ENCODE measurements at places on chromosomes 4 and X.

DNA sequence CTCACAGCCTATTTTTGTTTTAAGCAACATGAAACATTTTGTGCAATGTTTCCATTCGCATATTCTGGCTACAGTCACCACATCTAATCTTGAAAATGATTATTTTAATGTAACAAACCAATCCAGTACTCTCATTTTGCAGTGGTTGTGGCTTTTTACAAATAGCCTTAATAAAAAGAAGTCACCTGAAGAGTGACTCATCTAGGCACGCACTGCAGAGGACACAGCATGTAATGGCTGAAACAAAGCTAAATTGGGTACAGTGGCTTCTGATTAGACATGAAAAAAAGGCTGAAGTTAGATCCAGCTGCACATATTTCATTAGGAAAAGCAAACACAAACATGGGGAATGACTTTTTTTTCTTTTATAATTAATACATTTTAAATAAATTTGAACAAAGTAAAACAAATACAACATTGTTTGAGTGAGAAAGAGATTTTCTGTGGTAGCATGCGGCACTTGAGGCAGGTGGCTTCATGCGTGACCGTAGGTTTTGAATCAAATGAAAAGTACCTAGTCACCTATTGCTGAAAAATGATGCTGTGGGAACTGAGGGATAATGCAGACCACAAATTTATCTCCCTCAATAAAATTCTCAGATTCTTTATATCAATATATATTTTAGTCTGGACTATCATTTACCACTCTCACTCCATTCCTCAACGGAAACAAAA, 240.8 kb upstream of the DDX53 start:
- DNase-seq, result no peak

DNA sequence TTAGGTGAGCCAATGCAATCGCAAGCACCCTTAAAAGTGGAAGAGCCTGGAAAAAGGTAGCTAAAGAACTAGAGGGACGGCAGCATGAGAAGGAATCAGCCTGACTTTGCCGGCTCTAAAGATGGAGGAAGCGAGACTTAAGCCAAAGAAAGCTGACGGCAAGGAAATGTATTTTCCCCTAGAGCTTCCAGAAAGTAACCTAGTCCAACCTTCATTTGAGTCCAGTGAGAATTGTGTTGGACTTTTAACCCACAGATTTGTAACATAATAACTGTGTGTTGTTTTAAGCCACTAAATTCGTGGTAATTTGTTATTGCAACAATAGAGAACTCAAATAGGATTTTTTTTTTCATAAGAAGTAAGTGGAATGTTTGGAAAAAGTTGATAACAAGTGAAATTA, 212.7 kb upstream of the C1QTNF7 start:
- no peak for DNase-seq

DNA sequence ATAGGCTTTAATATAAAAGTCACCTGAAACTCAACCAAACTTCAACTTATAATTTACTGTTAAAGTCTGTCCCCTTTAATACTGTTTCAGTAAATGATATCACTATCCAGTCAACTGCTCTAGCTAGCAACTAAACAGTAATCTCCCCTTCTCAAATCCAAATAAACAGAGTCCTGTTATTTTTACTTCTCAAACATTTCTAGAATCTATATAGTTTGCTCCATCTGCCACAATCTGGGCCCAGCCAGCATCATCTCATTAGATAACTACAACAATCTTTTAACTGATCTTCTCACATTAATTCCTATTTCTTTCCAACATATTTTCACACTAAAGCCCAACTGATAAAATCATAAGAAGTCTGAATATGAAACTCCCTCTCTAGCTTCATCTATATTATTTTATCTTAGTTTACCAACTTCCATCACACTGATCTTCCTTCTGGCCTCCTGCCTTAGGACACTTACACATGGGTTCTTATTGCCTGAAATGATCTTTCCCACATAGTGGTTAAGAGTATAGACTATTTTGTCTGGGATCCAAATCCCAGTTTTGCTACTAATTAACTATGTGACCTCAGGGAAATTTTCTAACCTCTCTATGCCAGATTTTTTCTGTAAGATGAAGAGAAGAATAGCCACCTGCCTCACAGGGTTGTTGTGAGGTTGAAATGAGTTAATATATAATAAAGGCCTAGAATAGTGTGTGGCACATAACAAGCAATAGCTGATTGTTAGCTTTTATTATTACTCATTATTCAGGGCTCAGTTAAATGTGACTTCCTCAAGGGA, 18.6 kb downstream of the TBCK start:
- DNase-seq, result no peak

- DNase-seq, result no peak
Observed at GRCh38 chrX:102580891-102581290, 18.4 kb upstream of the ARMCX5 start.

- DNase-seq, result no peak
Observed at GRCh38 chr4:117941611-117942010, 92.7 kb upstream of the NDST3 start.

GRCh38 chr4:4780729-4781244, 78.7 kb upstream of the MSX1 start:
- no peak for DNase-seq

DNA sequence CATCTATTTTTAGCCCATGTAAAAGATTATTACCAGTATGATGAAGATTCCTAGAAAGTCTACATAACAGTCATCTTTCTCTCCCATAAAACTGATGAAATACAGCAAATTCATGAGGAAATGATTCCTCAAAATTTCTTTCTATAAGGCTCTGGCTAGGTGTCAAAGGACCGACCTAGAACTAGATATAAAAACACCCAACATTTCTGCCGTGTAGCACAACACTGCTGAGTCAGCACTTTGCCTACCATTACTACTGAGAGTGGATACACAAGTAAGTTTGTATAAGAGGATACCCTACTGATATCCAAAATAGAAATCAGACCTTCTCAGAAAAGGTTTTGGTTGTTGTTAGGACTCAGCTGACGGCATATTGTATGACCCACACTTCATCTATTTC, 24.7 kb downstream of the TMEM47 start:
- DNase-seq, result no peak

DNA sequence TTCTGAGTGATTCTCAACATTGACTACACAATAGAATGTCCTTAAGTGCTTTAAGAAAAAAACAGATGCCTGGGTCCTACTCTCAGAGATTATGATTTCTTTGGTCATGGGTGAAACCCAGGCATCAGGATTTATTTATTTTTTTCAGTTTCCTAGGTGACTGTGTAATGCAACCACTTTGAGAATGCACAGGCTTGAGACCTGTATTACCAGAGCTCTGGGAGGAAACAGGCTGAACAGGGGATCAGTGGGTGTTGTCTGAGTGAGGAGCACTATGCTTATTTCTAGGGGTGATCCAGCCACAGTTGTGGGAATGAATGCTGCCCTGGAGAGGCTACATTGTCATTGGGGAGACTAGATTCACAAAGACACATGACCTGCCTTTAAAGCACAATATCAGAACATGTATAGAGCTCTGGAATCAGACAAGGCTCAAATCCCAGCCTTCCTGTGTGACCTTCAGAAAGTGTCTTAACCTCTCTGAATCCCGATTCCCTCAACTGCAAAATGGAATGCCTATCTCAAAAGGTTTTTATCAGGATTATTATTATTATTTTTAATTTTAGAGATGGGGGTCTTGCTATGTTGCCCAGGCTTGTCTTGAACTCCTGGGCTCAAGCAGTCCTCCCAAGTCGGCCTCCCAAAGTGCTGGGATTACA, 61.6 kb upstream of the PRPS1 start:
- DNase-seq, result no peak

DNA sequence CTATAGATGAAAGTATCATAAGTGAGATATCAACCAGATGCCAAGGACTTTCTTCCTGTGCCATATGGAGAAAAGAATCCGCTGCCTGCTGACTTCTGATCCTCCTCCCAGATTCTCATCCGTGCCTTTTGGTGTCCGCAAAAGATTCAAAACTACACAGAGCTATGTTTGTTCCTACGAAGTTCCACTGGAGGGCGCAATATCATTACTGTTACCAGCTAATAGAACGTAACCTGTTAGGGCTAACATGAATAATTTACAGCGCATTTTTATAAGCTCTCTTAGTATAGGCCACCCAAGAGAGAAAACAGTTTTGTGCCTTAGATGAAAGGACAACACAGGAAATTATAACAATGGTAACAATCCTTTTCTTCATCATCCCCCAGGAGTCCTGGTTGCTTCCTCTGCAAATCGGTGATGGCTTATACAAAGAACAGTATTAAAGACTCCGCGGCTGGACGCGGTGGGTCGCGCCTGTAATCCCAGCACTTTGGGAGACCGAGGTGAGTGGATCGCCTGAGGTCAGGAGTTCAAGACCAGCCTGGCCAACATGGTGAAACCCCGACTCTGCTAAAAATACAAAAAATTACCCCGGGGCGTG, 22.8 kb upstream of the CENPVL3 start:
- peak; percentile 8 for DNase-seq

- no peak for DNase-seq
Observed at GRCh38 chr4:40281913-40282312, 53.2 kb upstream of the CHRNA9 start.

DNA sequence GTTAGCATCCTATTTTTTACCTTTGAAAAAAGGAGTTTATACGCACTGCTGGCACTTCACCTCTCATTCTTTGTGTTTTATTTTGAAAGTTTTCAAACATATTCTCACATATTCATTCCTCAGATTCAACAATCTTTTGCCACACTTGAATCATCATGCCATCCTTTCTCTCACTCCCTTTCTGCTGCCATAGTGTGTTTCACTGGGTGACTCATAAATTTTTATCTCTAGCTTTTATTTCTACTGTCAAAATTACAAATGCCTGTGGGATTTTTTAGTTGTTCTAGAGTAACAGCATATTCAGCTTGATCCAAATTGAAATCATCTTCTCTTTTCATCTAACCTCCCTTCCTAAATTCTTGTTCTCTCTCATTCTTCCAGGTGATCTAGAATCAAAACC, 28.0 kb downstream of the MFSD8 start:
- DNase-seq, result no peak

- no peak for DNase-seq
Observed at GRCh38 chr4:145618210-145618931, 814 bp upstream of the MMAA start.

- no peak for DNase-seq
Observed at GRCh38 chr4:21454201-21454600, 494.4 kb downstream of the KCNIP4 start.

GRCh38 chrX:56505866-56506265, 57.6 kb upstream of the UBQLN2 start:
- no peak for DNase-seq

DNA sequence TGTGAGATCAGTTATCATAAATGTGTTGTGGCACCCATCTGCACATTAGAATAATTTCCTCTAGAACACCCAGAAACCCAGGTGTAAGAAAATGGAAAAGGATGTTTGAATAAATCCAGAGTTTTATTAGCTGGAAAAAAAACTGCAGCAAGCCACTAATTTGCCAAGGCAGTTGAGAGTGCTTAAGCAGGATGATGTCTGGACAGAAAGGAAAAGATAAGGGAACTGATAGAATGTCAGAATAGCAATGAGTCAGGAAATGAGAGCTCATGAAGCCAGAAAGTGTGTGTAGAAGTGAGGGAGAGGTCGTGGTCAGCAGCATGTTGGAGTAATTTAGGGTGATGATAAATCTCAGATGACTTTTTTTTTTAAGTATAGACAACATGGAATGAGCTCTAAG, 15.2 kb upstream of the NEUROG2 start:
- no peak for DNase-seq

GRCh38 chrX:103839404-103839803, 7.3 kb upstream of the RAB9B start:
- peak; percentile 35 for DNase-seq

DNA sequence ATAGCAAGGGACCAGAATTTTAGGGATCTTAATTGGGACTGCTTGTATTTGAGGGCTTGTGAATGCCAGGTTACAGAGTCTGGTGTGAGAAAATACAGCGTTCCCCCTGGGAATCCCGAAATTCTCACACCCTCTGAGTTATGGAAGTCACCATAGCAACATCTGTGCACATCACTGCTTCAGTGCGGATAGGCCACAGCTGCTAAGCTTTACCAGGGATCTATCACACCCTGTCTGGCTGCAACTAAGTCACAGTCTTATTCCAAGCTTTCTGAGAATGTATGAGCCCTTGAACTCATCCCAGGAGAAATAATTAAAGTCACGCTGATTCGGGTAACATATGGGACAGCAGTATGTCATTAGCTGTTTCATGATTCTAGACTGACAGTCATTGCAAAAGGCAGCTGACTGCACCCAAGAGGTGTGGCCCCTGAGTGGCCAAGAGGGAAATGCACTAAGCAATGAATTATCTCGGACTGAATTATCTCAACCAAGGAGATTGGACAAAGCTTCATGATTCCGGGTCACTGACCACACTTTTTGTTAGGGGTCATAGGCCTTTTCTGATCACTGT, 46.7 kb upstream of the BTC start:
- no peak for DNase-seq

- no peak for DNase-seq
Observed at GRCh38 chr4:30769093-30769492, 48.9 kb downstream of the PCDH7 start.
